ENCODE measurements at places on chromosomes 3 and 15.
A peak's percentile ranks its signal among the peaks of the same experiment; 100 is the strongest.

DNA sequence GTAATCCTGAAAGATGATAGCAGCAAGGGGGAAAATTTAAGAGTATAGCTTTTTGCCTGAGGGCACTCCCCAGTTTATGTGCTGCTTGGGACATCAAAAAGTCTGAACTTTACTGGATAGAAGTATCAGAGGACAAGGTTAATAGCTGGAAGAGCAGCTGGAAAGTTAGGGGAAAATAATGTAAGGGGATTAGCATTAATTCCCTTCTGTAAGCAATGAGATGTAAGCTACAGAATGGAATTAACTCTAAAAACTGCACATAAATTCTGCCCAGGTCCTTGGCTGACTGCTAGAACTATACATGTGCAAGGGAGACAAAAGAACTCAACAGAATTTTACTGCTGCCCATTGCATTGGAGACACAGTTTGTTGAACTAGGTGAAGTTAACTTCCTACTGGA is 55.6 kb downstream of the ATP11B start:
- DNase-seq = no peak

DNA sequence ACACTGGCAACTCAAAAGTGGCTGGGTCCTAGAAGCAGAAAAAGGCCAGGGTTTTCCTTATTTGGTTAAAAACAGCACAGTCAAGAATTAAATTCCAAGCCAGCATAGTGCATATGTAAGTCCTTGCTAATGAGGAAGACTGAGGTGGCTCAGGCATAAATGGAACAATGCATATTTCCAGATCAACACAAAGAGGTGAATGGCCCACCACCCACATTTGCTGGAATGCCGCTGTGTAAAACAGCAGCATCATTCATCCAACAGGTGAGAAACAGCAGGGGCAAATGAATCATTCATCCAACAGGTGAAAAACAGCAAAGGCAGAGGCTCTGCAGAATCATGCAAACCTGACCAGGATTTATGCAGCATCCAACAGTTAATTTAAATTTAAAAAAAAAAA is 32.9 kb downstream of the GPR176 start:
- DNase-seq = no peak

DNA sequence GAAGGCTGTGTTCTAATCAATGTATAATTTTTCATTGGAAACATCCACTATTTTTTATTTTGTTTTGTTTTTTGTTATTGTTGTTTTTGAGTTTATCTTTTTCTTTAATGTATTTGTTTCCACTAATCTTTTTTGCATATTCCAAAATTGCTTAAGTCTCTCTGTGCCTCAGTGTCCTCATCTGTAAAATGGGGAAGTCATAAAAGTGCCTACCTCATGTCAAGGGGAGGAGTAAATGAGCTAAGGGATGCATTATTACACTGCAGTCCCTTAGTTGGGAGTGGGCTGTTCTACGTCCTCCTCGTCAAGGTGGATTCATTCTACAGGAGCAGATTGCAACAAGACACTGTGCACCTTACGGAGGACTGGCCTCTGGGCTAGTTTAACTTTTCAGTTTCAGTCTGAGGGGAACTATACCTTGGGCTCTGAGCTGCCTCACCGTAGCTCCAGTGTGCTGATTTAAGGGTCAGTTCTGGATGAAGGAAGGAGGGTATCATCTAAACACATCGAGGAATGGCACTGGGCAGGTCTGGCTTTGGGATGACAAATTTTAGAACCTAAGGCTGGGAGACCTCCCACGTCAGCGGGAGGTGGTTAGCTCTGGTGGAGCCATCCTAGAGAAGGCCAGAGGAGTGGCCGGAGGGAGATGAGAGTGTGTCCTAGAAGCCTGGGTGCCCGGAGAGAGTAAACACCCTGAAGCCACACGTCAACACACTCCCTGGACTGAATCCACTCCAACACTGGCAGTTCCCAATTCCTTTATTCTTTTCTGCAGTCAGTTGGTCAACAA is 5.1 kb upstream of the SRP14 start:
- no peak for DNase-seq

- no peak for DNase-seq
Measured at GRCh38 chr3:119230071-119230470, 10.6 kb downstream of the B4GALT4 start.

- DNase-seq = no peak
Measured at GRCh38 chr15:95799286-95800200, 531.0 kb upstream of the NR2F2 start.

- peak; percentile 5 for DNase-seq
Measured at GRCh38 chr3:43503067-43503728, 118.6 kb downstream of the ANO10 start.

DNA sequence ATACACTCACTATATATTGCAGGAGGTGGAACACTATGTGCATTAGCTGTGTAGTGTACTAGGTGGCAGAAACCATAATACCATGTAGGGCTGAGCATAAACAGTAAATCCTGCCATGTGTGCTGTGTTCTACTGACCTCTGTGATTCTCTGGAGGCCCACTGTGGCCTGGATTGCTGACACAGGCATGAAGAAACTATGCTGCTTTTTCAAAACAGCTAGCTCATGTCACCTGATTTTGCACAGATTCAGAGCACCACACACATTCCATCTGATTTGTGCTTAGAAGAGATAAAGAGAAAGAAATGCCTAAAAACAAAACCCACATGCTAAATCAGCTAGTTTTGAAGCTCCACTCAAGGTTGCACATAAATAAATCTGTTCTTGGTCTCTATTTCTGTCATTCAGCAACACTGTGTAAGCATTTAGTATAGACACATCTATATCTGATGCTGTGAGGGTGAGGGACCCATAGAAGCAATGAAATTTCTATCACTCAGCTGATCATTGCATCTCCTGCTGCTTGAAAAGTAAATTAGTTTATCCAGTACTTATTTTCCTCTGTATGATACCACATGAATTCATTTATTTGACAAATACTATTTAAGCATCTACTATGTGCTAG is 1007.7 kb upstream of the SEMA6D start:
- no peak for DNase-seq

GRCh38 chr15:31974154-31974794 is 56.0 kb upstream of the CHRNA7 start:
- DNase-seq = no peak

DNA sequence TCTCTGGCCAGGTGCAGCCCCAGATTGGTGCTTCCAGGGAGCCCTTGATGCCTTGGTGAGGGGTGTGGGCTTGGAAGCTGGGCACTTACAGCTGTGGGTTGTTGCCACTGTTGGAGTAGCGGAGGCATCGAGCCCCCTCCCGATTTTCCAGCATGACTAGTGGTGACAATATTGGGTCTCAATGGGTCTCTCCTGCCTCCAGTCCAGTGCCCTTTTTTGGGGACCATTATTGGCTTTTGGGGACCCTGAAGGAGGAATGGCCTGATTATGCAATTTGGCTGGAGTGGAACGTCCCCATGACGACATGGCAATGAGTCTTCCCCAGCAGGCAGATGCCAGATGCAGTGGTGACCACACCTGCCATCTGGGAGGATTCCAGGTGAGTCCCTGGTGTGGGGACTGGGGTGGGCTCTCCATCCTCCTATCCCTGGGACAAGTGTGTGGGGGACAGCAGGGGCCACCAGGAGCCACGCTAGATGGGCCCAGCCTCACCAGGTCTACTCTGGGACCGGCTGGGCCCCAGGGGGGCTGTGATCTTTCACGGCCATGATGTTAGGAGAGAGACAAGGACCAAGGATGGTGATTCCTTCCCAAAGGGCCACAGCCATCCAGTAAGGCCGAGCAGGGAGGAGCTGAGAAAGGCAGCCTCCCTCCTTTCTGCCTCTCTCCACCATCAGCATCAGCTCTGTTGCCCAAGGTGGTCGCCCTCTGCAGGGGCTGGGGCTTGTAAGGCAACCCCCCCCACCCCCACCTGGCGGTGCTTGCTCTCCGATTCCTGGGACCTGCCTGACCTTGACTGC is 196.8 kb downstream of the GOLGA6L6 start:
- DNase-seq = no peak

DNA sequence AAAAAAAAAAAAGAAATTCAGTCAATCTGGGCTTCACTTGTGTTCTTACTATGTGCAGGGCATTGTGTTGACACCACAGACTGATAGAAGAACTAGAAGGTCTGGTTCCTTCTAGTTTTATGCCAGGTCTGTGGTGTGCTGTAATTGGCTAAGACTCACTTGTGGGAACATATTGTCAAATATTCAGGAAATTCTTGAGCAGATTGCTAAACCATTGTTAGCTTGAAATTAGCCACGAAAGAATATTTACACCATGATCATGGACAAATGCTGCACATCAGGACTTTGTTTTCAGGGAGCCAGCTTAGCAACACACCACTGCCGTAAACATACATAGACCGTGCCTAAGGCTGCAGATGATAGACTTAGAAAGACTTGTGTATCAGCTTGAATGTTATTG is 74.6 kb downstream of the GTPBP8 start:
- no peak for DNase-seq

- DNase-seq = no peak
Measured at GRCh38 chr15:59521443-59521842, 83.5 kb downstream of the FAM81A start.

DNA sequence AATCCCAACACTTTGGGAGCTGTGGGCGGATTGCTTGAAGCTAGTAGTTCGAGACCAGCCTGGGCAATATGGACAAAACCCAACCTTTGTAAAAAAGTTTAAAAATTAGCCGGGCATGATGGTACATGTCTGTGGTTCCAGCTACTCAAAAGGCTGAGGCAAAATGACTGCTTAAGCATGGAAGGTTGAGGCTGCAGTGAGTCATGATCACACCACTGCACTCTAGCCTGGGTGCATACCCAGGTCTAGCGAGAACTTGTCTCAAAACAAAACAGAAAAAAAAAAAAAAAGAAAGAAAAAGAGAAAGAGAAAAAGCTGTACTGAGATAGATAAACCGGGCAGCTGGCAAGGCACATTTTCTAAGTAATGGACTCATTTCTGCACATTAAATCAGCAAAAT is 10.6 kb downstream of the ARPP19 start:
- DNase-seq = no peak

- DNase-seq = no peak
Measured at GRCh38 chr3:46684891-46685290, 8.6 kb downstream of the ALS2CL start.

GRCh38 chr3:56704706-56705105 is 21.6 kb upstream of the TASOR start:
- DNase-seq = no peak

GRCh38 chr3:136634821-136635220 is 117.4 kb downstream of the STAG1 start:
- DNase-seq = no peak

GRCh38 chr15:94412979-94413746 is 181.8 kb downstream of the MCTP2 start:
- DNase-seq = no peak

DNA sequence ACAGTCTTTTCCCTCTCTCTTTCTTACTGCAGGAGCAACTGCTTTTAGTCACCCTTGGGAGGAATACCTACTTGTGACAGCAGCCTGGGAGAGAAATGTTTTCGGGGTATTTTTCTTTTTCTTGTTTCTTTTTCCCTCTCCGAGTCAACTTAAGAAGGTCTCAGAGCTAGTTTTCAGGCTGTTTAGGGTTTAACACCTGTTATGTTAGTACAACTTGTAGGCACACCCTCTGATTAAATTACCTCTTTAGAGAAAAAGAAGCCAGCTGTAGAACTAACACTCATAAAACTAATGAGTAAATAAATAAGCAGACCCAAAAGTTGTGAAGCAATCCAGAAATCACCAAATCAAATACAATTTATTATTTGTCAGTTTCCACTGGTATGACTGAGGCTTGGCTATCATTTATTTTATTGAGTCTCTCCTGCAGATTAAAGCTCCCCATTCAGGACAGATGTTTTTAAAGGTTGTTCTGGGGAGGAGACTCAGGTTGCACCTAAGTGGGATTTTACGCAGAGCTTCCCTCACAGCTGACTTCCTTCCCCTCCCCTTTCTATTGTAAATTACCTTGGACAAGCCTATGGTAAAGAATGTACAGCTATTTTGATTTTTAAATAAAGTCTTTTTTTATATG is 112.5 kb downstream of the FOXB1 start:
- DNase-seq = no peak

GRCh38 chr15:83435202-83435601 is 11.9 kb upstream of the SH3GL3 start:
- no peak for DNase-seq

- DNase-seq = no peak
Measured at GRCh38 chr3:190826018-190826417, 36.5 kb downstream of the GMNC start.

GRCh38 chr15:43776101-43776717 is 557 bp downstream of the ELL3 start:
- no peak for DNase-seq

- no peak for DNase-seq
Measured at GRCh38 chr3:33062866-33063265, 34.1 kb downstream of the GLB1 start.

DNA sequence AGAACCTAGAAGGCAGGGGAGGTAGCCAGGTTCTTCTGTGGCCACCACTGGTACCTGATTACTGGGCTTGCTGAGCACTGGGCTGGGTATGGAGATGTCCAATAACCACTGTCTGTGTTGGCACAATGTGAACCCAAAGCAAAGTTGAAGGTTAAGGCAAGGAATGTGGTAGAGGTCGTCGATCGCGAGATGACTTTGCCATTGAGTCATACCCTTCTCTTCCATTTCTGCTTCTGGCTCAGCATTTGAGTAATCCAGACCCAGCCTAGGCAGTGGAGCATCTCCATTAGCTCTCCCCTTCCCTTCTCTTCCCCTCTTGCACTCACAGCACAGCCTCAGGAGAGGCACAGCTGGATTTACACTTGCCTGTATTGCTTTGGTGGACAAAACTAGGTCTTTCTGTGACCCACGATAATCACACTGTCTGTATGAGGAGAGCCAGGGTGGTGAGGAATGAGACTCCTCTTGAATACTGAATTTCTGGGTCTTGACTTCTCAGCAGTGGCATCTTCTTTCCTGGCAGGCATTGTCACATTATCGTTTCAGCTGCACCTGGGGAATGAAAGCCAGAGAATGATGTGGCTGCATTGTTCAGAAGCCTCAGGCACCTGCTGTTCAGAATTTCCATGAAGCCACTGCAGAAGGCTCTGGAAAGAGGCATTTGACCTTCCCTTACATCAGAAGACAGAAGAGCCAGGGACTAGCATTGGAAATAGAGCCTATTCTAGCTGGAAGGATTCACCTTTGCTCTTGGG is 272.6 kb downstream of the PDCD6IP start:
- DNase-seq = no peak

- DNase-seq = no peak
Measured at GRCh38 chr3:137041686-137042085, 83.9 kb downstream of the IL20RB start.

DNA sequence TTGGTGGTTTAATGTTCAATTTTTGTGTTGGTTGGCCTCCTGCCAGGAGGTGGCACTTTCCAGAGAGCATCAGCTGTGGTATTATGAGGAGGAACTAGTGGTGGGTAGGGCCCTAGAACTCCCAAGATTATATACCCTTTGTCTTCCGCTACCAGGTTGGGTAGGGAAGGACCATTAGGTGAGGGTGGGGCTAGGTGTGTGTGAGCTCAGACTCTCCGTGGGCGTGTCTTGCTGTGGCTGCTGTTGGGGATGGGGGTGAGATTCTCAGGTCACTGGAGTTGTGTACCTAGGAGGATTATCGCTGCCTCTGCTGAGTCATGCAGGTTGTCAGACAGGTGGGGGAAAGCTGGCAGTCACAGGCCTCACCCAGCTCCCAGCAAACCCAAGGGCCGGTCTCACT is 187.1 kb downstream of the DPH6 start:
- no peak for DNase-seq

- no peak for DNase-seq
Measured at GRCh38 chr3:5055357-5056110, 66.6 kb upstream of the ARL8B start.

Measured in NCI-H1694 (cell line).